ENCODE measurements at places on chromosomes 6 and 20.

GRCh38 chr6:159976686-159977254 is 7.9 kb downstream of the IGF2R start:
- no peak for DNase-seq

GRCh38 chr6:47151232-47151898 is 109.2 kb upstream of the ADGRF1 start:
- peak; percentile 10 for DNase-seq

GRCh38 chr20:12970372-12970821 is 38.4 kb upstream of the SPTLC3 start:
- DNase-seq, result peak; percentile 71

DNA sequence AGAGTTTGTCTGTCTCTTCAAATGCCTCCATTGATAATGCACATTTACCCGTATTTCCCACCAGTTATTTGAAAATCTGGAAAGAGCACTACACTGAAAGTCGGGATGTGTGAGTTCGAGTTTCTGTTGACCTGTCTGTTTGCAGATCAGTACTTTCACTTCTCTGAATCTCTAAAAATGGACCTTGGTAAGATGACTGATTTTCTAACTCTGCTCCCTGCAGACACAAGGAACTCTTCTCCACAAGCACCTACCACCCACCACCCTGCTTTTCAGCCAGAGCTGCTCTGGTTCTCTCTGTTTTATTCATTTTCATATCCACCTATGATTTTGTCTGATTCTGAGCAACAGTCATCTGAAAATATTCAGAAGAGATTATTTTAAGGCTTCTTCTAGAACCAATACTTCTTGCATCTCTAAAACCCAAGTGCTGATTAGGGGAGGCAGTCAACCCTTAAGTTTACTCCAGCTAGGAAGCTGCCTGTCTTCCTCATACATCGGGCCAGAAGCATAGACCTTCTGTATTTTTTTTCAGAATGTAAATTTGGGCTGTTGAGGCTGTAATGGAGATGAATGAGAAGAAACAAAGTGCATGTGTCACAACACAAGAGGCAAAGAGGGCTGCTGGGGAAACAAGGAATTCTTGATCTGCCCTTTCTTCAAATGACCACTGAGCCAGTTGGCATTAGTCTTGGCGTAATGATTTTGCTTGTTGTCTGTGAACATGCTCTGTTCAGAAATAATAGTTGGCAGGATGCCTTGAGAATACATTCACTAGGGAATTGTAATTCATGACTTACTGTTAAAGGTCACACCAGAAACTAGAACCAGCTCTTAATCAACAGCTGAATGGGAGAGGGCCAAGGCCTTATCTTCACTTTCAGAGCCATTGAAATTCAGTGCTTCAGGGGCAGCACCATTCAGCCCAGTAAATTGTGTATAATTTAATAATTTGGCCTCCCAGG is 85.4 kb upstream of the MYLIP start:
- no peak for DNase-seq

DNA sequence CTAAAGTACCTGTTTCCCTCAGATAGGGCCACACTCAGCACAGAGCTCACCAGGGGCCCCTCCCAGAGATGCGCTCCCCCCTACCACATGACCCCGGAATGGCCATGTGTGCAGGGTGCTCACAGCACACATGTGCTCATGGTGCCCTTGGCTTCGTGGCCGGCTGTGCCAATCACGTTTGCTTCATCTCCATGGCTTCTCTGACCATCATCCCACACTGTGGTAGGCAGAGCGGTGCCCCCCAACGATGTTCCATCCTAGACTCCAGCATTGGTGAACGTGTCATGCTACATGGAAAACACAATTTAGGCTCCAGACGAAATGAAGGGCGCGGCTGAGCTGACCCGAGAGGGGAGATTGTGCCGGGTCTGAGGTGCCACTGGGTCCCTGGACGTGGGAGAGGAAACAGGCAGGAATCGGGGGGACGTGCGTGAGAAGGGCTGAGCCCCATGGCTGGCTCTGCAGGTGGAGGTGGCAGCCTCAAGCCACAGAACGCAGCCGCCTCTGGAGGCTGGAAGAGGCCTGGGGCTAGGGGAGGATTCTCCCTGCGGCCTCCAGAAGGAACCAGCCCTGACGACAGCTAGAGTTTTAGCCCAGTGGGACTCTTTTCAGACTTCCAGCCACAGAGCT is 126.5 kb downstream of the DLL1 start:
- DNase-seq, result no peak

DNA sequence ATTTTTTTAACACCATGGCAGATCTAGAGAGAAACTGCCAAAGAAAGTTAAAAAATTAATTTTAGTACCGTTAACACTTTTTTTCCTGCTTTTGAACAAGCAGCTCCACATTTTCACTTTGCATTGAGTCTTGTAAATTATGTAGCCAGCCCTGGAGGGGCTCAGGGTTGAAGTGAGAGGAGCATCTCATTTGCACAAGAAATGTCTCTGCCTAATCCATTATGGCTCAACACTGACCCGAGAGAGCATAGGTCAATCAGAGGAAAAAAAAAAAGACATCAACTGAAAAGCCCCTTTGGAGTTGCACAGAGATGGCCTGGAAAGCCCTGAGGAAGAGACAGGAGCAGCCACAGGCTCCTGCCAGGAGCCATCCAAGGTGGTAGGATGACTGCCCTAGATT is 4.3 kb upstream of the SLPI start:
- no peak for DNase-seq

DNA sequence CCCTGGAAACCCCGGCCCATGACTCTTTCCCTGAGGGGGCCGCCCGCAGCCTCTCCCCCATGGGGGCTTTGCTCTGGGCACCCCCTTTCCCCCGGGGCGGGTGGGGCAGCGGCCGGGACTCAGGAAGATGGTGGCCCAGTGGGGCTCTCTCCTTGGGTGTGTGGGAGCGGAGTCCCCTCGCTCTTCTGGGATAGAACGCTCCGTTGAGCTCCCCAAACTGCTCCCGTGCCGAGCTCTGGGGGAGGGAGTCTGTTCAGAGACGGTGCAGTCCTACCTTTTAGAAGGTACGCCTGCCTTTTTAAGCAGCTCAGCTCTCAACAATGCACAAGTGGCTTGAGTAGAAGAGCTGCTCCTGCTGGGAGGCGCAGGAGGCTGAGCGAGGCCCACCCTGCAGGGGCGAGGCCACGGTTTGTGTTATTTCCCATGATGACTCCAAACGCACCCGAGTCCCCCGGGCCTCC is 21.7 kb upstream of the BHLHE23 start:
- no peak for DNase-seq

DNA sequence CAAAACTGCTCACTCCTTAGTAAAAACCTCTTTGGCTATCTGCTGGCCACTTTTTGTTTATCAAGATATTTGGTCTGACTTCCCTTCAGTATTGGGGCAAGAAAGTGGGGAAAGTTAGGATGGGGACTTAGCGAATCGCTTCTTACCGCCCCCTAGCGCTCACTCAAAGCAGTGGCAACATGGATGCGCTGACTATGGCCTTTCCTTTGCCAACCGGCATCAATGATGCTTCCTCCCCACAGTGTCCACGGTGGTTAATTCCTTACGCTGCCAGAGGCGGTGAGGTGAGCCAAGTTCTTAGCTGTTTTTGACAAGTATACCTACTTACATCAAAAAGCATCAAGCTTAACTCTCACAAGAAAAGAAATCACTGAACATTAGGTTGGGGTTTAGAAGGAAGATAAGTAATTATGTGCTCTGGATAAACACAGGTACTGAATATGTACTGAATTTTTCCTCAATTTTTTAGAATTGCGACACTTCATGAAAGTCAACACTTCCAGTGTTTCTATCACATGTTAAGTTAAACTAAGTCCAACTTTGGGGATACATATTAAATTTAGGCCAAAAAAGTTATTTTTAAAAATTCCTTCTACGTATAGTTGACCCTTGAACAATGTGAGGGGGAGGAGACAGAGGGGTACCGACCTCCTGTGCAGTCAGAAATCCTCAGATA is 86.7 kb downstream of the GMDS start:
- peak; percentile 43 for DNase-seq

GRCh38 chr20:54205450-54205849 is 2.4 kb upstream of the PFDN4 start:
- DNase-seq, result no peak

DNA sequence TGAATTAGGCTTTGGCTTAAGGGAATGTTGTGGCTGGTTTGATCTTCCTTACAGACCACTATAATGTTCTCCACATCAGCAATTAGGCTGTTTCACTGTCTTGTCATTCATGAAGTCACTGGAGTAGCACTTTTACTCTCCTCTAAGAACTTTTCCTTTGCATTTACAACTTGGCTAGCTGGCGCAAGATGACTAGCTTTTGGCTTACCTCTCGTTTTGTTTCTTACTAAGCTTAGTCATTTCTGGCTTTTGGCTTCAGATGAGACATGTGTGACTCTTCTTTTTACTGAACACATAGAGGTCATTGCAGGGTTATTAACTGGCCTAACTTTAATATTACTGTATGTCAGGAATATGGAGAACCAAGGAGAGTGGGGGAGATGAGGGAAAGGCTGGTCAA is 143.2 kb downstream of the PTCHD4 start:
- no peak for DNase-seq

- no peak for DNase-seq
Measured at GRCh38 chr6:95293257-95293656, 284.1 kb upstream of the MANEA start.

GRCh38 chr6:11722805-11723631 is 55.6 kb downstream of the ADTRP start:
- no peak for DNase-seq

DNA sequence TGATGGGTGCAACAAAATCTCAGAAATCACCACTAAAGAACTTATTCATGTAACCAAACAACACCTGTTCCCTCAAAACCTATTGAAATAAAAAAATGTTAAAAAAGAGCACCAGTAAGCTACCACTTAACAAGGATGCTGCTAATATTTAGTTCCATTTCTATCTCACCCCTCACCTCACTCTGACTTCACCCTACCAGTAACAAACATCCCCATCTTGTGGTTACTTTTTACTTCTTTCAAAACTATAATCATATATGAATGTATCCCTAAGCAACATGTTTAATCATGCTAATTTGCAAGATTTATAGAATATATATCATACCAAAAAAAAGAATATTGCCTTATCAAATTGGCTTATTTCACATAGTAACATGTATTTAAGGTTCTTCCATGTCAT is 27.4 kb upstream of the SLC24A3 start:
- DNase-seq, result peak; percentile 17

- no peak for DNase-seq
Measured at GRCh38 chr20:57586370-57586793, 25.5 kb downstream of the PCK1 start.

DNA sequence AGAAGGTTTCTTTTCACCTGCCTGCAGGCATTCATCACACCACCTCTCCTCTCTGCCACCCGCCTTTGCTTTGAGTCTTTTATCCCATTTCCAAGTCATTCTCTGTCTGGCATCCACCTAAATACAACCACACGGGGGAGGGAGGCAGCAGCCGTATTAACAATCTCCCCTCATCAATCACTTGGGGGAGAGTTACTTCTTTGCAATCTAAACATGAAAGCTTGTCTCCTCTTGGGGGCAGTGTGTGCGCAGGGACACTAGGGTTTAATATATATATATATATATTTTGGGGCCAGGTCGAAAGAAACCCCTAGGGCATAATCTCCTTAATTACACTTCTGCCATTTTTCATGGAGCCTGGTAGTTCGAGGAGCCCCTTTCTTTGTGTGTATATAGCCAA is 214.5 kb downstream of the TSHZ2 start:
- DNase-seq, result no peak

- no peak for DNase-seq
Measured at GRCh38 chr20:50083034-50083433, 29.9 kb downstream of the UBE2V1 start.

GRCh38 chr6:155219858-155220301 is 43.9 kb upstream of the CLDN20 start:
- no peak for DNase-seq

GRCh38 chr20:51752343-51752951 is 15.7 kb downstream of the ATP9A start:
- no peak for DNase-seq

- DNase-seq, result no peak
Measured at GRCh38 chr6:132359886-132360285, 41.4 kb downstream of the MOXD1 start.

DNA sequence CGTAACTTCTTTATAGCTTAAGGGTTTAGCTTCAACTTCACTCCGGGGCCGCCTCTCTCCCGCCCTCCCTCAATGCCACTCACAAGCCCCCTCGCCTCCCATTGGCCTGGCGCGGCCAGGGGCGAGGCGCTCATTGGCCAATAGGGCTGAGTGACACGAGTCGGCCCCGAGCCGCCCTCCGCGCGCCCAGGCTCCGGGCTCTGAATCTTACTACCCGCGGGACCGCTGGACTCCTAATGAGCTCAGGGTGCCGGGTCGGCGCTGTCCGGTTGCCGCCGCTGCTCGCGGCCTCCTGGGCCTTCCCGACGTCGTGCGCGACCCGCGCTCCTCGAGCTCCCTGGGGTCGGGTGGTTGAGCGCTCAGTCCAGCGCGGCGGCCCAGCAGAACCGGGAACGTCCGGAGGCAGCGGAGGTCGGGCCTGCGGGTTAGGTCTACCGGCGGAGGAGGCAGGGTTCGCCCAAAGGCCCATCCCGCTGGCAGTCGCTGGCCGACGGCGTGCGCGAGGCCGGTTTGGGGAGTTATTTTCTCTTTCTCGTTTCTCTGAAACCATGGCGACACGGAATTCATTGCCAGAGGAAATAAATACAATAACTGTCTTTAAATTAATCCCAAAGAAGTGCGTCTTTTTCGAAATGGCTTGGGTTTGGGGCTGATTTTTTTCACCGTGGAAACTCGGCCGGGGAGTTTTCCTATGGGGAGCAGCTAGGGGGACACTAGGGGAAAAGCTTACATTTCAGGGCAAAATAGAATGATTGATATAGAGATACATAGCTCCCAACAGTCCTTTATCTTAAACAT is at the start of gene SIM1:
TSS of gene SIM1 (minus strand) at position 19 of the 798 bp plus-strand sequence. CDS start 1,453 bp downstream, outside the sequence.
- DNase-seq, result no peak

- DNase-seq, result peak; percentile 56
Measured at GRCh38 chr6:105753207-105753606, 332.9 kb upstream of the PRDM1 start.

- DNase-seq, result no peak
Measured at GRCh38 chr6:106549521-106549920, 79.8 kb downstream of the RTN4IP1 start.

GRCh38 chr6:13362412-13362811 is 34.1 kb upstream of the TBC1D7 start:
- DNase-seq, result no peak

GRCh38 chr6:32668226-32668747 is 1.8 kb upstream of the HLA-DQB1 start:
- DNase-seq, result peak; percentile 94
